Naive thymus-derived CD4-positive, alpha-beta T cell (primary cell): ENCODE measurements at places on chromosomes 7 and 10. TPM values are rescaled to one million over a fixed set of nuclear protein-coding genes. Genes with fewer than 3 reads are reported as not detected.

DNA sequence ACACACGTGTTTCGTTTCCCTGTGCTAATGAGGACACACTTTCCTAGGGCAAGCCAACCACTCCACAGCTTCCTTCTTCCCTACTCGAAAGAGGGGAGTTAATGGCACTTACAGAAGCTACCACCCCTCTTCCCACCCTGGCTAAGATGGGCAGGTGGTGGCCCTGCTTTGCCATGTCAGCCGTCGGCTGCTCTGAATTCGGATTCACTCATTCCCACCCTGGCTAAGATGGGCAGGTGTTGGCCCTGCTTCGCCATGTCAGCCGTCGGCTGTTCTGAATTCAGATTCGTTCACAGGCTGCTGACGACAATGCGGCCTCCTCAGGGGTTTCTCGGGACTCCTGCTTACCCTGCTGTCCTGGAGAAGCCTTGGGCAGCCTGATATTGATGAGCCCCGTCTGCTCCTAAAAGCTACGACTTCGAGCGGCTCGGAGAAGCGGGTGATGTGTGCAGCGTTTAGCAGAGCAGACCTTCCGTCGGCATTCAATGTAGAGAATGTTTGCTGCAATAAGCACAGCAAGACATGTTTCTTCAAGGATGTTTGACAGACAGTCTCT lies 56.2 kb upstream of the PPP2R2D start:
- DNase-seq = no peak

DNA sequence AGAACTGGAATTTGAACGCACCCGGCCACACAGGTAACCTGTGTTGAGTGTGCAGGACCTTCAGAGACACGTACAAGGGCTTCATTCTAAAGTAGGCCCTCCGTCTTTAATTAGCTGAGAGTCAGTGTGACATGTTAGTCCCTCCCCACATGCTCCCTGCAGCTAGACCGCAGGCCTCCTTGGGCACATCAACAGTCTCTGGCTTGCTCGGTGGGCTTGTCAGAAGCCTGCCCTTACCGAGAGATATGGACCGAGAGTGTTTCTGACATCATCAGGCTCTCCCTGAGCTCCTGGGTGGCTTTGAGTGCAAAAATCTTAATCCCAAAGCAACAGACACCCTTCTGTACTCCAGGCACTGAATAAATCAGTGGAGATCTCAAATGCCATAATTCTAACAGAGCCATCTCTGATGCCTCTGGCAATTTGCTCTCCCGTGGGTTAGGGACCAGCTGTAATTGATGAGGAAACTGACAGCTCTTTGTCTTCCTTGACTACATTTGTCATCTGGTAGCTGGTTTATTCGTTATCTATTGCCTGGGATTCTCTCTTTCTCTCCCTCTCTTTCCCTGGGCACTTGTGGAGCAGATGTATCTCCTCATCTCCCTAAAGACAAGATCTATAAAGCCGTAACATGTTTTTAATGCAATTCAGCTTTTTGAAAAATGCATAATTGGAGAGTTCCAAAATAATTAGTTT lies 850.6 kb downstream of the TYW1 start:
- no peak for DNase-seq

DNA sequence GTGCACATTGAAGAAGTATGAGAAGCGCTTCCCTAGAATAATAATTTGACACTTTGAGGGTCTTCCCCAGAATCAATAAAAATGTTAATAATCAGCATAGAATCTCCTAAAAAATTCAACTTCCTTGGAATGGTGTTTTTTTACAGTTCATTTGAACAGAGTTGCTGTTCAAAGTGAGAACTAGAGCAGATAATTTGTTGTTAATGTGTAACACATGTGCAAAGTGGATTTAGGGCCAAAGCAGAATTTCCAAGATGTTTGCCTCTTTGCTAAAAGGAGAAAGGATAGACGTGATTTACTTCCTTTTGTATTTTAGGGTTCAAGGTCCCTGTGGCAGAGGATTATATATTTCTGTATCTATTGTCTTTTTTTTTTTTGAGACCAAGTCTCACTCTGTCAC lies 73.8 kb downstream of the ZNF277 start:
- DNase-seq = no peak

CALY gene
- total RNA-seq = 5.1 TPM

VSIR gene
- total RNA-seq = 271 TPM
